ENCODE measurements at places on chromosomes 4 and X.

DNA sequence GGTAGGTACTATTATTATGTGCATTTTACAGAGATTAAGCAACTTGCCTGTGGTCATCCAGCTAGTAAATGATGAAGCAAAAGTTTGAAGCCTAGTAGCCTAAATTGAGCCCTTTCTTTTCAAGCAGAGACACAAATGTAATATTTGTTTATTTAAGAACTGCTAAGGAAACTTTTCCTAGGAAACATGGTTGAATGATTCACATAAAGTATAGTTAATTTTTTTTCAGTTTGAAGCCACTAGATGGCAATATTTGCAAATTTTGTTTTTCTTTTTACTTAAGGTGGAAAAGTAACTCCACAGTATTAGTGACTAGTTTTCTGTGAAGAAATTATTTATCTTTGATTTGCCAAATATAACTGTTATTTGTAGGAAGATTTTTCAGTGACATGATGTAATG is 52.8 kb upstream of the ANKRD17 start:
- no peak for DNase-seq
- no peaks in the 10 kb centered on the region for H3K27me3 ChIP-seq
- no peak overlapping the region for H3K27ac ChIP-seq
- no peaks in the 10 kb centered on the region for H3K4me1 ChIP-seq
- no peaks in the 10 kb centered on the region for H3K36me3 ChIP-seq

DNA sequence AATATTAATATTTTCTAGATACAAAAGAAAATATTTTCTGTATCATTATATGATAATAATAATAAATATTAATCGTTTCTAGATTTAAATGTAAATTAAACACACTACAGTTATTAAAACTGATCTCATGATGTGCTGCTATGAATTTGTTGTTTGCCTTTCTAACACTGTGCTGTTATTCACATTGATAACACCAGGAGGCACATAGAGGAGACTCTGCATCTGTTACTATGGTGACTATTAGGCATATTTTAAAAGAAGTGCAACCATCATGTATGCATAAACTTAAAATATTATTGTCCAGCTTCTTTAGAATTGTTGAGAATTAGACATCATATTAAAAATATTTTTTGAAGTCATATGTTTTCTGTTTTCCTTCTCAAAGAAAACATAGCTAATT is 11.8 kb upstream of the PDGFC start:
- H3K36me3 ChIP-seq = no peaks in the 10 kb centered on the region
- no peak overlapping the region for H3K4me3 ChIP-seq
- DNase-seq = no peak
- H3K4me1 ChIP-seq = no peaks in the 10 kb centered on the region
- H3K27ac ChIP-seq = no peak overlapping the region

- no peak overlapping the region for H3K27ac ChIP-seq
- no peak overlapping the region for H3K4me3 ChIP-seq
- no peaks in the 10 kb centered on the region for H3K36me3 ChIP-seq
- no peak for DNase-seq
- no peaks in the 10 kb centered on the region for H3K27me3 ChIP-seq
Measured at GRCh38 chrX:97860226-97860625, 976.5 kb downstream of the RPA4 start.

DNA sequence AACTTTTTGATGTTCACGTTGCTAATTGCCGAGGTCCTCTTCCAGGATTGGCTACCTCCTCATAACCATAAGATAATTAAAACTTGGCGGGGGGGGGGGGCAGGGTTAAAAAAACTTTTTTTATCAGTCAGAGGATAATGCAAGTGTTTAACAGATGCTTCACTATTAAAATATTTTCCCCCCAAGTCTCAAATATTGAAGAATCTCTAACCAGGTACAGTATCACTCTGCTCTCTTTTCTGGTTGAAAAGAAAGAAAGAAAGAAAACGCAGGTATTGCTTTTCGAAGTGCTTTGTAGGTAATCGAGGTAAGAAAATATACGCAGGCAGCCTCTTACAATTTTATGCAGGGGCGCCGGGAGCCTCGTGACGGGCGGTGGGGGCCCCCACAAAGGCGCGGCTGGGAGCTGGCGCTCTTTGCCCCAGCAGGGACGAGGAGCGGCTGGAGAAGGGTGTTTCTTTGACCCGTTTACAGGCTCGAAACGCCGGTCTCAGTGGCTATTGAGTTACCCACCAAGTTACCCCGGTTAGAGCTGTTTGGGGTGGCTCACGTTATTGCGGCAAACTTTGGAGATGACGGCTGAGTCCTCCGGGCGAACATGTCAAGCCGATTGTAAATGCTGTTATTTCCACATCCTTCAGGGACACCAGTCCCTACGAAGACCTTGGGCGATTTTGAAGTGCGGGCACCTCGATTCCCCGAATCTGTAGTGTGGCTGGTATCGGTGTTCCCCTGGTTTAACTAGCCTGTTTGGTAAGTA is 477 bp upstream of the HAND2 start:
- H3K27ac ChIP-seq = no peak overlapping the region
- peaks cover 15% of the 10 kb centered on the region for H3K4me1 ChIP-seq
- H3K36me3 ChIP-seq = no peaks in the 10 kb centered on the region
- no peak overlapping the region for H3K4me3 ChIP-seq
- no peak for DNase-seq
- H3K27me3 ChIP-seq = peaks cover 80% of the 10 kb centered on the region

DNA sequence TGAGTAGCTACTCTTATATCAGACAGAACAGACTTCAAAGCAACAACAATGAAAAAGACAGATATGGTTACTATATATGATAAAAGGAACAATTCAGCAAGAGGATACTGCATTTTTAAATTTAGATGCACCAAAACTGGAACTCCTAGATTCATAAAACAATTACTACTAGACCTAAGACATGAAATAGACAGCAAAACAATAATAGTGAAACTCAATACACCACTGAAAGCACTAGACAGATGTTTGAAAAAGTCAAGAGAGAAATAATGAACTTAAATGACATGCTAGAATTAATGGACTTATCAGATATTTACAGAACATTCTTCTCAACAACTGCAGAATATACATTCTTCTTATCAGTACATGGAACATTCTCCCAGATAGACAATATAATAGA is 99.5 kb upstream of the ITM2A start:
- no peak overlapping the region for H3K4me3 ChIP-seq
- no peak for DNase-seq
- H3K27ac ChIP-seq = no peak overlapping the region
- H3K27me3 ChIP-seq = no peaks in the 10 kb centered on the region
- H3K36me3 ChIP-seq = no peaks in the 10 kb centered on the region

DNA sequence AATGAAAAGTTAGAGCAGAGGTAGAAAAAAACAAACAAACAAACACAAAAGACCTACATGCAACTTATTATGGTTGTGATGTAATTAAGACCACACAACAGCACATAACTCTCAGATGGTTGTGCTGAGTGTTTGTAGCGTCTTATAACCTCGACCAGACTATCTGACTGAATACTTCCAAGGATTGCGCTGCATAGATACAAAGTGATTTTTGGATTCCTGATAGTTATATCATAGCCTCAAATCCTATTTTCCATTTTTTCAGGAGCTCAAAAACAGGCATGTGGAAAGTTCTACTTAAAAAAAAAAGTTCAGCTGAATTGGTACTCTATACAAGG is 236.1 kb downstream of the SPRY1 start:
- no peak overlapping the region for H3K4me3 ChIP-seq
- no peak for DNase-seq
- no peaks in the 10 kb centered on the region for H3K4me1 ChIP-seq

DNA sequence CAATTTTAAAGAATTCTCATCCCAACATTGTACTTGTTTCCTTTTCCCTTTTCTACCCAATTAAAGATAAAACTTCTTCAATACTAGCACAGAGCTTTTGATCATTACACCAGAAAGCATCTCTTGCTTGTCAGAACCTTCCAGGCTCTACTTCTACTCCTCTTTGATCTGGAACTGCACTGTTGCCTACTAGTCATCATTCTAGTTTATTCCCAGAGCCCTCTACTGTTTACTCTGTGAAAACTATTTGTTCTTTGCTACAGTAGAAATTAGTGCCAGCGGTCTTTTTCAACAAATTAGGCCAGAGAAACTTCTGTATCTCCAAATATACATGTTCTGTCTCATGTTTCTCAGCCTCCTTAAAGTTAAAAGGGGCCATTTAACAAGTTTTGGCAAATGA is 46.8 kb upstream of the TMPRSS11F start:
- no peaks in the 10 kb centered on the region for H3K36me3 ChIP-seq
- no peak overlapping the region for H3K27ac ChIP-seq

DNA sequence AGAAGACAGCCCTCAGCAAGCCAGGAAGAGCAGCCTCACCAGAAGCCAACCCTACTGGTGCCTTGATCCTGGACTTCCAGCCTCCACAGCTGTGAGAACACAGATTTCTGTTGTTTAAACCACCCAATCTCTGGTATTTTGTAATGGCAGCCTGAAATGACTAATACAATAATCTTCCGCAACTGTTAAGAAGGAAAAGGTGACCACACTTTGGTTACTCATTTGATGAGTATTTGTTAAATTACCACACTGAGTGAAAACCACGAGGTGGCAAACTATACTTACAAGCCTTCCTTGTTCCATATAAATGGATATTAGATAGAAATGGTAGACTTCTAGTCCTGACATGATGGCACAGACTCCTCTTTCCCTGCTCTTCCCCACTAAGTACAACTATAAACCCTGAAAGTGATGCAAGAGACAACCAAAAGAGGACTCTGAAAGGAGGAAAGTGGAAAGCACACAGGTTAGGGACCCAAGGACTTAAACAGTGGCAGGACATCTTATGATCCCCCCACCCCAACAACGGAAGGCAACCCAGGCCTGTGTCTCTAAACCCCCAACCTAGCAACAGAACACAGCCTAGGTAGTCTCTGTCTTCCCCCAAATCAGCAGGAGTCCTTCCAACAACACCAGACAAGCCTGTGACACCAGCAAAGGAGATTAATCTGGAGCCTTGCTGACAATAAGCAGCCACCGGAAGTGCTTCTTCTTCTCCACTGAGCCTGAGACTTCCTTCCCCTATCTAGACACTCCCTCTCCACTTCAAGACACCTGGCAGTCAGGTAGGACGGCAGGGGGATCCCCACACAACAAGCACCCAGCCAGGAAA is 12.3 kb downstream of the ZNF182 start:
- no peaks in the 10 kb centered on the region for H3K27me3 ChIP-seq
- peaks cover 5% of the 10 kb centered on the region for H3K4me1 ChIP-seq
- H3K36me3 ChIP-seq = peaks cover 14% of the 10 kb centered on the region
- H3K4me3 ChIP-seq = no peak overlapping the region
- no peak overlapping the region for H3K27ac ChIP-seq
- peak; percentile 33 for DNase-seq

- no peak overlapping the region for H3K4me3 ChIP-seq
- H3K27me3 ChIP-seq = no peaks in the 10 kb centered on the region
- no peaks in the 10 kb centered on the region for H3K36me3 ChIP-seq
- no peak for DNase-seq
- no peaks in the 10 kb centered on the region for H3K4me1 ChIP-seq
Measured at GRCh38 chr4:81307991-81308390, 93.0 kb upstream of the PRKG2 start.

GRCh38 chr4:32798471-32799159 is 2078.4 kb downstream of the PCDH7 start:
- no peak overlapping the region for H3K27ac ChIP-seq
- no peaks in the 10 kb centered on the region for H3K4me1 ChIP-seq
- H3K27me3 ChIP-seq = no peaks in the 10 kb centered on the region

DNA sequence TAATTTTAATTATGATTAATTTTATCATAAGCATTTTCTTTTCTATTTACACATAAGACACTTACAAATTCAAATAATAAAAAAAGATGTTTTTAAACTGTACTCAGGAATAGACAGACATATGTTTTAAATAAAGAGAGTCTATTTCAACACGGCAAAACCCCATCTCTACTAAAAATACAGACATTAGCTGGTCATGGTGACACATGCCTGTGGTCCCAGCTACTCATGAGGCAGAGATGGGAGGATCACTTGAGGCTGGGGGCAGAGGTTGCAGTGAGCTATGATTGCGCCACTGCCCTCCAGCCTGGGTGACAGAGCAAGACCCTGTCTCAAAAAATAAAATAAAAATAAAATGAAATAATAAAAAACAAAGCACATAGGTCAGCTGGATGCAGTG is 14.8 kb downstream of the FAM9B start:
- no peaks in the 10 kb centered on the region for H3K4me1 ChIP-seq
- H3K27ac ChIP-seq = no peak overlapping the region
- H3K27me3 ChIP-seq = no peaks in the 10 kb centered on the region
- H3K36me3 ChIP-seq = no peaks in the 10 kb centered on the region
- H3K4me3 ChIP-seq = no peak overlapping the region

GRCh38 chr4:69910016-69910782 is 20.7 kb upstream of the CSN1S1 start:
- no peak overlapping the region for H3K4me3 ChIP-seq
- no peak for DNase-seq
- H3K4me1 ChIP-seq = no peaks in the 10 kb centered on the region
- H3K27ac ChIP-seq = no peak overlapping the region
- H3K36me3 ChIP-seq = no peaks in the 10 kb centered on the region

GRCh38 chr4:139556724-139557555 is 921 bp upstream of the SETD7 start:
- H3K27ac ChIP-seq = peak overlapping the region; percentile 82
- peak; percentile 39 for DNase-seq
- H3K27me3 ChIP-seq = no peaks in the 10 kb centered on the region
- no peaks in the 10 kb centered on the region for H3K36me3 ChIP-seq
- peaks cover 40% of the 10 kb centered on the region for H3K4me1 ChIP-seq

DNA sequence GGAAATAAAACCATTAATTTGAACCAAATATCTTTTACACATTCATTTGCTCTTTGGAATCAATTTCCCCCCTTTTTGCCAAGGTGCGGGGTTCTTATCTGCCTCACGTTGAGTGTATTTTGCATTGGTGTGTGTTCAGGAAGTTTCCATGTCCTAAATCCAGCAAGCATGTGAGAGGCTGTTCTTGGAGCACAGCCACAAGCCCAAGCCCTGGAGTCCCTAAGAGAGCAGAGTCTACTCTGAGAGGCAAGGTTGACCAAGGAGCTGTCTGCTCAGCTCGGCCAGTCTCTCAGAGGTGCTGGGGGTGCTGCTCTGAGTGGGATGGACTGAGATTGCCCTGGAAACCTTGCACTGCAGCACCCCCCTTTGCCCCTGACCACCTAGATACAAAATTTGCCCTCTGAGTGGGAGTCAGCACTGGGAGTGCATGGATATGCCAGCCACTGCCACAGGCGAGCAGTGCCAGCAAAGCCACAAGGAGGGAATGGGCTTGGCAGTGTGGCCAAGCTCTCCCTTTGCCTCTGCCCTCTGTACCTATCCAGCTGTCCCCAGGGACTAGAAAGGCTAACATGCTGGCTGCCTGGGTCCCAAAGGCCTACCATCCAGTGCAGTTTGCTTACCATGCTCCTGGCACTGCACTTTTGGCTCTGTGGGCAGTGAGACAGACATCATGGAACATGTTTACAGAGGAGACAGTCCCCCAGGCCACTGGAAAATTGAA is 20.5 kb upstream of the FAM193A start:
- peaks cover 43% of the 10 kb centered on the region for H3K36me3 ChIP-seq
- no peak overlapping the region for H3K4me3 ChIP-seq
- no peak for DNase-seq
- H3K4me1 ChIP-seq = peaks cover 13% of the 10 kb centered on the region
- H3K27me3 ChIP-seq = no peaks in the 10 kb centered on the region
- no peak overlapping the region for H3K27ac ChIP-seq
